ENCODE measurements at places on chromosomes 3 and 15.

GRCh38 chr3:144989807-144990206, 1018.2 kb downstream of the DIPK2A start:
- peak; percentile 25 for DNase-seq

- DNase-seq = no peak
These were observed 74.3 kb upstream of the ARPP21 start for GRCh38 chr3:35565048-35565447.

DNA sequence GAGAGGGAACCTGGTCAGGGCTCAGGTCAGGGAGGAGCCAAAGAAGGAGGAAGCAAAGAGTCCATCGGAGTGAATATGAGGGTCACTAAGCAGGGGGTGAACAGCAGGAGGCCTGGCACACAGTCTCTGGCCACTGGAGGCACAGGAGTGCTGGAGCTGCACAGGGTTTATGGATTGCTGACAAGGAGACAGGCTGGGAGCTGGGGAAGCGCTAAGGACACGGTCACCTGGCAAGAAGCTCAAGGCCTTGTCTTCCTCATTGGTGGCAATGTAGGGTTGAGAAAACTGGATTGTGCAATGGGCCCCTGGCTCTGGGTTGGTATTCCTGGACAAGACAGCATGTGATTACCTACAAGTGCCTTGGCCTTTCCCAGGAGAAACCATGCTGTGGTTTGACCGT, 5.8 kb upstream of the CAMP start:
- no peak for DNase-seq

GRCh38 chr15:99090011-99090699, 14.7 kb upstream of the SYNM start:
- no peak for DNase-seq

DNA sequence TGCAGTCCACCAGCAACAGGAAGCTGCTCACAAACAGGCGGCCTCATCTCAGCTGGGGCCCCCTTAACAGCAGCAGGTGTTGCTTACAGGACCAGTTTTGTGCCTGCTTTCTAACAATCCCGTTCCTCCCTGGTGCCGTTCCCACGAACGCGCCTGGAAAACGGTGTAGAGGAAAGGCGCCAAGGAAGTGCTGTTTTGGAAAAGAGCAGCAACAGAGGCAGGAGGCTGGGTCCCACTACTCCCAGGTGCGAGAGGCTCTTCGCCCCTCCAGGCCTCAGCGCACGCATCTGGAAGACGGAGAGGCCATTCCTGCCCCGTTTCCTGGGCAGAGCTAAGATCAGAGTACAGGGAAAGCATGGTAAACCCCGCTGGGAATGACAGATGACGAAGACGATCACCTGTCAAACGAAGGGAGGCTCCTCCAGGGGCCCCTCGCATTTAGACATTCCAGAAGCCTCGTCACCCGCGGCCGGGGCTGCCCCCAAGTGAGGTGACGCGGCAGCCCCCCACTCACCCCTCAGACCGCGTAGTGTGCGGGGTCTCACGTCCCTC, 603 bp downstream of the SCAPER start:
- DNase-seq = peak; percentile 7

GRCh38 chr3:11982341-11982941, 21.7 kb upstream of the SYN2 start:
- no peak for DNase-seq

DNA sequence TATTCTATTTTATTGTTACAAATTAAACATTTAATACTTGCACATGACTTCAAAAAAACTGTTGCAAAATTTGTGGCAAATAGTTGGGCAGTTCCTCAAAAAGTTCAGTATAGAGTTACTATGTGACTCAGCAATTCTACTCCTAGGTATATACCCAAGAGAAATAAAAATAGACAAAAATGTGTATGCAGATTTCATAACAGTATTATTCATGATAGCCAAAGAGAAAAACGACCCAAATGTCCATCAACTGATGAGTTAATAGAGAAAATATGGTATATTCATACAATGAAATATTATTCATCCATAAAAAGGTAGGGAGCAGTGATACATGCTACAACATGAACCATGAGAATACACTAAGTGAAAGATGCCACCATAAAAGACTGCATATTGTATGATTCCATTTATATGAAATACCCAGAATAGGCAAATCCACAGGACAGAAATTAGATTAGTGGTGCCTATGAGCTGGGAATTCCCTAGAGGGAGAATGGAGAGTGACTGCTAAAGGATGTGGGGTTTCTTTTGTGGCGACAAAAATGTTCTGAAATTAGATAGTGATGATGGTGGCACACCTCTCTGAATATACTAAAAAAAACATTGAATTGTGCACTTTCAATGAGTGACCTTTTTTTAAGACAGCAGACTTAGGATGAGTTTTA, 31.6 kb upstream of the CLASP2 start:
- no peak for DNase-seq

- DNase-seq = peak; percentile 86
These were observed 38.5 kb upstream of the CPB1 start for GRCh38 chr3:148789146-148789545.

DNA sequence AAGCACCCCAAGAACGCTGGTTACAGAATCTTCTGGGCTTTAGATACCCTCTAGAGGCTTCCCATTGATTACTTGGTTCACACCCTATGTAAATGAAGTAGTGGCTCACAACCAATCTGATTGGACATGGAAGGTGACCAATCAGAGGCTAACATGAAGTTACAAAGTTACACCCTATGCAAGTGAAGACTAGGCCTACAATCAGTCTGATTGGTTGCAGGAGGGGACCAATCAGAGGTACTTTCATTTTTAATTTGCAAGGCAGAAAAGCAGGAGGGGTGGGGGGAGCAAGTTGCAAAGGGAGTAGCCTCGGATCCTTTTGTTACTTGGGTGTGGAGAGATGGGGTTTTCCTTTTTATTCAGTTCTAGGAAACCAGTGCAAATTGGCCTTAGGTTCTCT, 11.1 kb upstream of the RTP2 start:
- no peak for DNase-seq

GRCh38 chr15:47725906-47726305, 8.6 kb downstream of the SEMA6D start:
- DNase-seq = no peak

- no peak for DNase-seq
These were observed 48.7 kb downstream of the FBN1 start for GRCh38 chr15:48596841-48597240.
